ENCODE measurements at places on chromosomes 13 and 19. TPM values are rescaled to one million over a fixed set of nuclear protein-coding genes. Genes with fewer than 3 reads are reported as not detected.

Gene PRTN3
- 0.32 TPM for total RNA-seq

Gene CGB1
- not detected for total RNA-seq

Gene PRODH2
- not detected for total RNA-seq

Gene TBXA2R
- 5.4 TPM for total RNA-seq

Gene SIGLEC8
- 0.39 TPM for total RNA-seq

Gene SMIM44
- not detected for total RNA-seq

Gene PALM
- 212 TPM for total RNA-seq

Gene PSG6
- not detected for total RNA-seq

Gene KCTD4
- total RNA-seq = not detected

Gene AP1M2
- 3.2 TPM for total RNA-seq

Gene KLF16
- total RNA-seq = 19.0 TPM

Gene OR7D2
- not detected for total RNA-seq

Gene ZDHHC20
- 41.7 TPM for total RNA-seq

Gene SIGLEC10
- total RNA-seq = 5.2 TPM

Gene CEACAM1
- total RNA-seq = 25.6 TPM

Gene ZSCAN4
- total RNA-seq = not detected

Gene TNFSF9
- 1.8 TPM for total RNA-seq

Gene DAND5
- total RNA-seq = not detected

Gene PEAK3
- total RNA-seq = 2.6 TPM

Gene ZNF682
- 4.3 TPM for total RNA-seq

Gene PLIN4
- 2,078 TPM for total RNA-seq

Gene KISS1R
- total RNA-seq = not detected

Gene RNF113B
- not detected for total RNA-seq

Gene PRR19
- total RNA-seq = not detected

Gene ATP7B
- total RNA-seq = 7.1 TPM

Gene MYBPC2
- not detected for total RNA-seq

Gene ZNF575
- total RNA-seq = 1.7 TPM

Gene POU4F1
- not detected for total RNA-seq

Gene ZNF723
- not detected for total RNA-seq

Gene NAPSA
- total RNA-seq = 0.22 TPM

Gene CLEC4G
- 10.1 TPM for total RNA-seq

Gene ZNF98
- total RNA-seq = 1.6 TPM

Gene POU2F2
- 2.7 TPM for total RNA-seq

Gene IGFL1
- not detected for total RNA-seq

Gene VSTM2B
- total RNA-seq = not detected

Gene MATK
- 3.3 TPM for total RNA-seq

Gene ZNF506
- 16.4 TPM for total RNA-seq

Gene COX7A1
- total RNA-seq = 273 TPM

Gene S1PR5
- total RNA-seq = 0.13 TPM

All from mesenteric fat pad (tissue), 1 donor.